Stimulated activated CD8-positive, alpha-beta memory T cell treated with anti-CD3 and anti-CD28 coated beads, Interleukin-4, amount 100 ng/mL, for 24 hours (primary cell): ENCODE measurements at places on chromosomes 1 and 21.

DNA sequence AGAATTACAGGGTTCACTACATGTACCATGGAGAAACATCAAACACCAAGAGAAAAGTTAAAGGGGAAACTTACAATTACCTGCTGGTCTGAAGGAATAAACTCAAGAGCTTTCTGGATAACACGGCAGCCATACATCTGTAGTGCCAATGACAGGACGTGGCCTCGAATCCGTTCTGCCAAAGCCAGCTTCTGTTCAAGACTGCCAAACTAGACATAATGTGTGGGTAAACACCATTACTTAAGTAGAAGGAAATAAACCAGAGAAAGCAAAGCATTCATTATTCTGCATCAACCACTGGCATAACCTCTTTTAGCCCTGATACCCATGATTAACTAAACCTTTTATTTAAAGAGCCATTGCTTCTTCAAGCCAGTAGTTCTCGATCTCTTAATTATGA lies 41.5 kb upstream of the SDC3 start:
- DNase-seq: no peak

DNA sequence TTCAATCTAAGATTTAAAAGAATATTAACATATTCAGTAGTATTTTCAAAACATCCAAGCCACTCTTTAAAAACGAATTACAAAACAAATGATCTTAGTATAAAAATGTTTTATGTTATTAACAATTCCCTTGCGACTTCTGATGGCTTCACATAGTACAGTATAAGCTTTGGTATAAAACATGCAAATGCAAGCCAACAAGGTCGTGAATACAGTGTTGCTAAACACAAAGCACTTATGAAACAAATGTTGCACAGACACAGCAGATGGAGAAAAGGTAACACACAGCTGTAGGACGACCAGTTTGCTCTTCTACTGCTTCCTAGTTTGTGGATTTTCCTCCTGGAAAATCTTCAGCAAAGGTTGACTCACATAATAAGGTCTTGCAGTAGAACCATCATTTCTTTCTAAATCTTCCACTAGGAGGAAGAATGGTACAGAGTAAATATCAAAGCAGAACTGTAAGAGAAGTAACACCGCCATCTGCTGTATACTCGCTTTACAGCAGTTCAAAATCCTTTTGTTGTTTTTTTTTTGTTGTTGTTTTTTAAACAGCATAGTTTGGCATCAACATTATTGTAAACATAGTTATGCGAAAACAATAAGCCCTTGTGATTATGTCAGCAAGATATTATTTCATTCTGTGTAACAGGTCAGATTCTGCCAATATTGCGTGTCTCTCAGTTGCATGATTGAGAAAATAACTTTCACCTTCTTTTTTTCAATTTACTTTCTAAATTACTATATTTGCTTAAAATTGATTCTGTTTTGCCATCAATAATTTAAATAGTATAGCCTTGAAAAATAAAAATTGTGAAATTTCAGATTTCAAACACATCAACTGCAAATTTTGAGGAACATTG lies 69.5 kb downstream of the LHX8 start:
- DNase-seq: no peak

DNA sequence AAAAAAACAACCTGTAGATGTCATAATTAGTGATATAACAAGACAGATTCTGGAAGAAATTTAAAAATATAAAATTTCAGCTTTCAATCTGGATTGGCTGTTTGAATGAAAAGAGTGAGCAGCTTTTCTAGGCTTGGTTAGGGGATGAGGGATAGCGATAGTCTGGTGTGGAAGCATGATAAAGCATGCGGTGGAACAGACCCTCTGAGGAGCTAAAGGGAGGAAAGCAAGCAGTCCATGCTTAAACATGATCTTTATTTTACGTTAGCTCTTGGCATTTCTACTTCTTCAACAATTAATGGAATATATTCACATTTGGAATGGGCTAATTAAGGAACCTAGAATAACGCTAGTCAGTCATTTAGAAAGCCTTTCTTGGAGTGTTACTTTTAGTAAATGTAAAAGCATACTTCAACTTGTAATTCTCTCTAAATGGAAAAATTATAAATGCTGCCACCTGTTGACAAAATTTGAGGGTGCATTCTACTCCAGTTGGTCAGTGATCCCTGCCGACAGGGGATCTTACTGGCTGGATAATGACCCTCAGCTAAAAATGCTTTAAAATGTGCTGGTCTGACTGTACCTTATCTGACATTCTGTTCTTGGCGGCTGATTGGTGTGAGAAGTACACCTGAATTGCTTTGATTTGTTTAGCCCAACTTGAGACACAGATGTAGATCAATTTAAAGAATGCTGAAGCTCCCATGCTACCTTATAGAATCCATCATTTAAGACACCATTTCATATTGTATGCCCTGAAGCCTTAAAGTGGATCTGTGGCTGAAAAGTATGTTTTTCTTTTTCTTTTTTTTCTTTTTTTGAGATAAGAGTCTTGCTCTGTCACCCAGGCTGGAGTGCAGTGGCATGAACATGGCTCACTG lies 61.2 kb downstream of the AK4 start:
- no peak for DNase-seq

GRCh38 chr1:30188999-30189398 lies 534.4 kb downstream of the MATN1 start:
- DNase-seq: no peak

DNA sequence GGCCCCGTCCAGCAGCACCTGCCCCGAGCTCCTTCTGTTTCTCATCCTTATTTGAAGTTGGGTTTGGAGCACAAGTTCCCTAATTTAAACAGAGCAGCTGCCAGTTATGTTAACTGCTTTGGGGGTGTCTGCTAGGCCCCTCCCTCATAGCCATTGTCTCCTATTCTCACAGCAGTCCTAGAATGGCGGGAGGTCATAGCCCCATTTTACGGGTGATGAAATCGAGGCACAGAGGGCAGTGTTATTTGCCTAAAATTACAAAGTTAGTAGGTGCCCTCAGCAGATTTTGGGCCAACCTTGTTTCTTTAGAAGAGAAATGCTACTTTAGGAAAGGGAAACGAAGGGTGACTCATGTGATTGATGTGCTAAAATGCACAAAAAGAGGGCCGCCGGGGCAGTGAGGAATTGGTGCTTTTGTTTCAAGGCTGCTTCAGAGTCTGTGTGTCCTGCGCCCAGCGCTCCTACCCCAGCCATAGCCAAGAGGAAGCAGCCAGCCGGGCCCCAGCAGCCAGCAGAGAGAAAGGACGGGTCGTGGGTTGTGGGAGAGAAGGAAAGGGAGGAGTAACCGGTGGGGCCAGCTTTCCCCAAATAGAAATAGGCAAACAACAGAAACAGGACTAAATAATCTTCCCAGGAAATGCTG lies 13.0 kb downstream of the VANGL1 start:
- DNase-seq: no peak

DNA sequence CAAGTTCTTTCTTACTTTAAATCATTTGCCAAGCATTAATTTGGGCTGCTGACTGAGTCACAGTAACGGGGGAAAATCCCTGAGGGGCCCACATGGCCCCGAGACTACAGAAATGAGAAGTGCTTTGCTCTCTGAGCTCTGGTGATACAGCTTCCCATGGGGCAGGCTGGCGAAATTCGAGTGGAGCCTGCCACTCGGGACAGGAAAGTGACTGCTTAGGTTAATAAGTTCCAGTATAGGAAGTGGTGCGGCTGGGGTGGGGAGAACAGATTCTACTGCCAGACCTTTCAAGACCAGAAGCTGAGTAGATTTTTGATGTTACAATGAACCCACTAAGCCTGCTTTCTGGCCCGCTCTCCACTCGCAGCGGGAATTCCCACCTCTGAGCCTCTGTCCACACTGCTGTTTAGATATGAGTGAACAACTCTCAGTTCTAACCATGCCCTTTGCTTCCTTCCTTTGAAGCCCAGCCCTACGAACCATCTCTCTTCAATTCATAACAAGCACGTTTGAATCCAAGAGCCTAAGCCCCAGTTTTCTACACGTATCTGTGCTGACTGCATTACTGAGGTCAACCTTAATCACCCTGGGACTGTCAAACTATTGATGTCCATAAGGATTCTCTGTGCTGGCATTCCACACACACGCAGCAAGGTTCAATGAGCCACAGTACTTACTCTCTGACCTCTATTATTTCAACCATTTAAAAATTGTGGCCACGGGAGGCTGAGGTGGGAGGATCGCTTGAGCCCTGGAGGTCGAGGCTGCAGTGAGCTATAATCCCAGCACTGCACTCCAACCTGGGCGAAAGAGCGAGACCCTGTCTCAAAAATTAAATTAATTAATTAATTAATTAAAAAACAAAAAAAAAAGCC lies 9.6 kb downstream of the ZBTB17 start:
- DNase-seq: peak; percentile 66

- no peak for DNase-seq
These were observed 849.1 kb downstream of the USP25 start for GRCh38 chr21:16578912-16579311.

GRCh38 chr1:211174375-211174774 lies 40.4 kb upstream of the KCNH1 start:
- no peak for DNase-seq

- no peak for DNase-seq
These were observed 714.9 kb upstream of the CXADR start for GRCh38 chr21:16797966-16798365.
